ENCODE measurements at places on chromosomes 3 and 15.

- DNase-seq = no peak
These were observed 44.9 kb upstream of the MANF start for GRCh38 chr3:51340013-51340829.

DNA sequence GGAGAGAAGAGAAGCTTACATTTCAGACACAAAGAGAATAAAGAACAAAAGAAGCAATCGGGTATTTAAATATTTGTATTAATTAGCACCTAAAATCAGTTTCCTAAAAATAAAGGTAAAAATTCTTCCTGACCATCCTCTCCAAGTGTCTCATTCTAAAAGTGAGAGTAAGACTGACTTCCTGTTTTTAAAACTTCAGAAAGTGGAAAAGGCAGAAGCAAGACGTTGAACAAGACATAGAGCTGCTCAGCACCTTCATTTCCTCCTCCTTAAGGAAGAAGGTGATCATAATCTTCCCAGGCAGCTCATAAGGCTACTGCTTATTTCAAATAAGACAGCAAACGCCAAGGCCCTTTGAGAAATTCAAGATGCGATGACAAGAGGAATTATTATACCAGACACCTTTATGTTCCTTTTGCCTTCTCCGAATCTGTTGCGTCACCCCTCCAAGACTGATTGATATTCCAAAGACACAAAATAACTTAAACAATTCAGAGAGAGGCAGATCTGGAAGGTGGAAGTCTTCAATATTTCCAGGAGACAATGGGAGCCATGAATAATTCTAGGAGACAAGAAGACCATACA, 238.8 kb upstream of the TLE3 start:
- no peak for DNase-seq

DNA sequence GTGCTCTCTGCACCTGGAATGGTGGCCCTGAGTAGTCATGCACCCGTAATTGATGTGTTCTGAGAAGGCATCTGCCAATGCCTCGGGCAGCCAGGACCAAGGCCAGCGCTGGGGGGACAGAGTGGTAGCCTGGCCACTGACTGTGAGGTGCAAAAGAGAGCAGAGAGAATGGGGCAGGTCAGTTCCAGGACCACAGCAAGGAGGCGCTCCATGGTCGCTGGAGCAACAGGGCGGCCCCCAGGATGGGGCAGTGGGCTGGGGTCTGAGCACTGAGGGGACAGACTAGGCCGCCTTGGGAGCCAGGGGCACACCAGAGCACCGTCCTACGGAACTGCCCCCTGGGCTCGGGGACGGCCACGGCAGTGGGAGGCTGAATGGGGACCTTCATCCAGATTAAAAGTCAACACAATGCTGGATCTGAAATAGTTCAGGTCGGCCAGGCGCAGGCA, 48.3 kb upstream of the IQSEC1 start:
- DNase-seq = no peak

DNA sequence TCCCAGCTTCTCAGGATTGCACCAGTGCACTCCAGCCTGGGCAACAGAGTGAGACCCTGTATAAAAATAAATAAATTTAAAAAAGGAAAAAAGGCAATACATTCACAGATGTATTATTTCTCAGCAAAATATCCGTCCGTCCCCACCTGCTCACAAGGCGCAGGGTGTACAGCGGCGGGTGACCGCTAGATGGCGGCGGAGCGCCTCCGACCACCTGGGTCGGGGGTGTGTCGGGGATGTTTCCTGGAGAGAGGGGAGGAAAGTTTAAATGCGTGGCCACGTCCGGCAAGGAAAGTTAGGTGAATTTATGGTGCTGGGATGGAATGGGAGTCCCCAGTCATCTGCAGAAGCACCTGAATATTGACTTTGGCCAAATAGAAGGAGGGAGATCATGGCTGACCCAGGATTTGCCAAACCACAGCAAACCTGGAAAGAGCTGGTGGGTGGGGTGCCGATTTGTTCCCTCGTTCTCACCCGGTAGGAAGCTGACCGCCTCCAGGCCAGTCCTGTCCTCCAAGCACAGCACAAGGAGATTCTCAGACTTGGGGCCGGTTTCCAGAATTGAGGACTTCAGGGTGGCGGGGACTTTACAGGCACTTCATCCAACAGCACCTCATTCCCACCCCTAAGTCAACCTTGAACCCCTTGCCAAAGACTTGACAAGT, 88.3 kb downstream of the TMEM266 start:
- DNase-seq = peak; percentile 66

DNA sequence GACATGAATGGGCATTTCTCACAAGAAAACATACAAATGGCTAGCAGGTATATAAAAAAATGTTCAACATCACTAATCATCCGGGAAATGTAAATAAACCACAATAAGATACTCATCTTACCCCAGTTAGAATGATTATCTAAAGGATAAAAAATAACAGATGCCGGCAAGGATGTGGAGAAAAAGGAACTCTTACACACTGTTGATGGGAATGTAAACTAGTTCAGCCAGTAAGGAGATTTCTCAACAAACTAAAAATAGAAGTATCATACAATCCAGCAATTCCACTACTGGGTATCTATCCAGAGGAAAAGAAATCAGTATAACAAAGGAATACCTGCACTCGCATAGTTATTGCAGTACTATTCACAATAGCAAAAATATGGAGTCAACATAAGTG, 124.2 kb downstream of the SATB1 start:
- no peak for DNase-seq

DNA sequence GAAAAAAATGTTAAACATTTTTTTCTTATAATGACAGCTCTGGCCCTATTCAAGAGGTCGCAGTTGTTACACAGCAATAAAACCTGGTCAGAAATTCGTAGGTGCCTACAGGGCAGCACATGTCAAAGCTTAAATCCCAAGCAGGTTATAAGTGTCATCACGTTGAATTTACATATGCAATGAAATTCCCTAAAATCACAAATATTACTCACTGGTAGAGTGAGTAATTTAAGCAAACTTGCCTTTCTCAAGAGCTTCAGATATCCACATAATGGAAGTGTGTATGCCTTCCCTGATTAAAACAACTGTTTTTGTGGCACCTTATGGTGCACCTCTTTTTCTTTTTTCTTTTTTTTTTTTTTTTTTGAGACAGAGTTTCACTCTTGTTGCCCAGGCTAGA, 90.7 kb upstream of the FNDC3B start:
- DNase-seq = no peak

GRCh38 chr3:36201546-36201945, 178.8 kb upstream of the STAC start:
- no peak for DNase-seq

- DNase-seq = no peak
These were observed 274.2 kb downstream of the OCA2 start for GRCh38 chr15:27824841-27825422.

GRCh38 chr3:20326541-20326940, 140.5 kb upstream of the SGO1 start:
- no peak for DNase-seq

GRCh38 chr3:50724831-50725230, 50.1 kb downstream of the DOCK3 start:
- DNase-seq = no peak

GRCh38 chr3:74387111-74387735, 227.2 kb downstream of the CNTN3 start:
- DNase-seq = no peak

DNA sequence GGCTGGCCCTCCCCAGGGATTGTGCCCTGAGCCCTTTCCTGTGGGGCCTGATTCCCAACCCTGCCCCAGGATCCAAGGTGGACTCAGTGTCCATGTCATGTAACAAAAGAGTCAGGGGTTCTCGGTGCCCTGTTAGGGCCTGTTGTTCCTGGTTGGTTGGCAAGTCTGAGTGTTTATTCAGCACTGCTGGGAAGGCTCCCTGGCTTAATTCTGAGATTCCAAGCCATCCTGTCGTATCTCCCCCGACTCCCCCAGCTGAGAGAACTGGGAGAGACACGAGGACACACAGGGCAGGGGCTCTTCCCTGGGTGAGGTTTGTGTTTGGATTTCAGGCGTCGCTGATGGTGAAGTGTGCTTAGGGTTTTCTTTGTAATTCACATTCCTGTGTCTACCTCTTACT, 78.3 kb downstream of the EEFSEC start:
- no peak for DNase-seq

DNA sequence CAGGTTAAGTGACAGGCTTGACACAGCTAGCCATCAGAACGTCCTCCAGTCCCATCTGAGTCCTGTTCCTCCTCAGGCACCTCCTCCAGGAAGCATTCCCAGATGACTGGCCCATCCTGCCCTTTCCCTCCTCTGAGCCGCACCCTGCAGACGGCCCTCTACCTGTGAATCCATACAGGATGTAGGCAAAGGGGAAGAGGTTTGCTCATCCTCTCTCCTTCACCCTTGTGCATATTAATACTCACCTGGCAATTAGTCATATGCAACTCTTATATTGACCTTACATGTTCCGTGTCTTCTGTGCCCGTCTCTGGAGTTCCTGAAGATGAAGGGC, 61.9 kb downstream of the SMAD3 start:
- DNase-seq = no peak
